ENCODE measurements at places on chromosomes 1 and 21. TPM values are rescaled to one million over a fixed set of nuclear protein-coding genes. Genes with fewer than 3 reads are reported as not detected.

The RGS16 gene
- 0.14 TPM for total RNA-seq

The BSND gene
- not detected for total RNA-seq

The KRTAP13-2 gene
- total RNA-seq: not detected

The REN gene
- not detected for total RNA-seq

The TENT5C gene
- total RNA-seq: 3.6 TPM

The AMY2A gene
- not detected for total RNA-seq

The FOXO6 gene
- total RNA-seq: not detected

The MAP3K21 gene
- 0.59 TPM for total RNA-seq

The HAO2 gene
- total RNA-seq: not detected

The KCNK2 gene
- 5.3 TPM for total RNA-seq

The NR1I3 gene
- not detected for total RNA-seq

The RYR2 gene
- total RNA-seq: under 0.01 TPM

The MR1 gene
- total RNA-seq: 14.9 TPM

The NBPF9 gene
- total RNA-seq: 32.7 TPM

The SPRR2E gene
- not detected for total RNA-seq

The HSD3B2 gene
- not detected for total RNA-seq

The F3 gene
- total RNA-seq: 94.4 TPM

The LIN28A gene
- not detected for total RNA-seq

The TRABD2B gene
- 0.14 TPM for total RNA-seq

The ZMYND12 gene
- 0.30 TPM for total RNA-seq

The OR2L13 gene
- total RNA-seq: not detected

The HMCN1 gene
- 41.3 TPM for total RNA-seq

The CCDC181 gene
- 0.59 TPM for total RNA-seq

The SLAMF6 gene
- not detected for total RNA-seq

The TNNI3K gene
- not detected for total RNA-seq

The KNCN gene
- not detected for total RNA-seq

The KIFAP3 gene
- total RNA-seq: 22.9 TPM

The CD1E gene
- total RNA-seq: not detected

The ACTL8 gene
- total RNA-seq: under 0.01 TPM

The OR6N1 gene
- total RNA-seq: not detected

The DIO1 gene
- not detected for total RNA-seq

The VAMP4 gene
- 8.4 TPM for total RNA-seq

The TOR1AIP1 gene
- 58.5 TPM for total RNA-seq

The S100A16 gene
- total RNA-seq: 351 TPM
